Ecto neural progenitor cell (in vitro differentiated cells): ENCODE measurements at places on chromosomes 7 and 10.

- no peak for DNase-seq
Measured at GRCh38 chr7:94557215-94557614, 47.6 kb downstream of the CASD1 start.

DNA sequence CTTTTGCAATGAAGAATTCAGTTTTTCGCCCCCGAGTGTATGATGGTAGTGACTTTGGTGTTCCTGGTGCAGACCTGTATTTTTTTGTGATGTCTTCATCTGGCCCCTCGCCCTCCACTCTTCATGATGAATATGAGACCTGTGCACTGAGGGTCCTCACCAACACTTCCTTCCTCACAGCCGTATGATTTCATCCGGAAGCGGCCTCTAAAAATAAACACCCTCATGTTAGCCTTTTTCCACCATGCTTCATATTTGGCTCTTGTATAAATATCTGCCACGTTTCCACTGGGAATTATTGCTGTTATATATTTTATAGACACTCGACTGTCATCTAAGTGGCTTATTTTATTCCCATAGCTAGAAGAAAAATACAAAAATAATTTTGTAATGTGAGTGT is 160.4 kb downstream of the MGMT start:
- DNase-seq: no peak

- DNase-seq: no peak
Measured at GRCh38 chr10:69728335-69728870, 73.3 kb upstream of the COL13A1 start.

- peak; percentile 50 for DNase-seq
Measured at GRCh38 chr7:158303121-158303520, 284.5 kb downstream of the PTPRN2 start.

DNA sequence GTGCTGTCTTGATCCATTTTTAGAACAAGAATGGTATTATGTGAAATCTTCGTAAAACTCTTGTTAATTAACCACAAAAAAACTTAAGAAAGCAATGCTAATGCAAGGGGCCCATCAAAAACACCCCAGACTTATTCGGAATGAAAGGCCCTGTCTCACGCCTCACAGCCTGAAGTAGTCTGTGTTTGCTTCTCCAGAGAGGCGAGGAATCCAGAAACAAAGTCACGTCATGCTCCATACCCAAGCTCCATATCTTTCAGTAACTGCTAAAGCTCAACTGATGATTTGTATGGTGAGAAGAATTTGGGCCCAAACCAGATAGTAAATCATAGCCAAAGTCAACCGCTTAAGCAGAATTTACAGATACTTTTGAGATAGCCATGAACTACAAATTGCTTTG is 155.4 kb downstream of the ATE1 start:
- DNase-seq: no peak

- DNase-seq: no peak
Measured at GRCh38 chr10:99530108-99531025, 2.4 kb upstream of the NKX2-3 start.

DNA sequence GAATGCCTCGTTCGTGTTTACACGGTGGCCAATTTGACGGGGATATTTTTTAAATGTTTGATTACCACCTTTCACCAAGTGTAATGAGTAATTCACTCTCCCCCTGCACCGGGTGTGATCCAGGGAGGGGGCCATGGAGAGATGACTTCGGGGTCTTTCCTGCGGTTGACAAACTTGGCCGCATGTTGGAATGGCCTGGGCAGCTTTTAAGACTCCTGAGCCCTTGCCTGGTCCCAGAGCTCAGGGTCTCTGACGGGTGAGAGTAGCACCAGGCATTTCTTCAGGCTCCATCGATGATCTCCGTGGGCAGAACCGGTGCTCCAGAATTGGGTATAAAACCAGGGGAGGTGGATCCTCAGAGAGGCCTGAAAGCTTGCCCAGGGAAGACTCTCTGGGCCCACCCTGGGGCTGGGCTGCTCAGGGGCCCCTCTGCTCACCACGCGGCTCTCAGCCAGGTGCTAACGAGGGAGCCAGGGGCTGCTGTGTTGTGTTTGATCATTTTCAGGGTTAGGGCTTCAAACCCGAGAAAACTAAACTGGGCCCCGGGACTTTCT is 882 bp downstream of the ZNF282 start:
- DNase-seq: no peak

DNA sequence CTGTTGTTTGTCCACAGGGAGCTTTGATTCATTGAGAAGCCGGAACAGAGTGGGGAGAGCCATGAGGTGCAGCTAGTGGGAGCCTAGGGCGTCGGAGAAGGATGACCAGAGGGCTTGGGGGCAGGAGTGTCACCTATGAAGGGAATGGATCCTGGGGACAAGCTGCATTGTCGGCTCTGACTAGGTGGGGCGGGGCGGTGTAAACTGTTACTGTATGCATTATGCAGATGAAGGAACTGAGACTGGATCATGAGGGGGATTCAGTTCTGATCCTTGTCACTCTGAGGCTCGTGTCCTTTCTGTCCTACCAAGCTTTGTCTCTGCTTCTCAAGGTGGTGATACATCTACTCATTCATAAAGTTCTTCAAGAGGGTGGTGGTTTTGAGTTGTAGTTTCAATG is 39.9 kb upstream of the MMD2 start:
- DNase-seq: no peak

DNA sequence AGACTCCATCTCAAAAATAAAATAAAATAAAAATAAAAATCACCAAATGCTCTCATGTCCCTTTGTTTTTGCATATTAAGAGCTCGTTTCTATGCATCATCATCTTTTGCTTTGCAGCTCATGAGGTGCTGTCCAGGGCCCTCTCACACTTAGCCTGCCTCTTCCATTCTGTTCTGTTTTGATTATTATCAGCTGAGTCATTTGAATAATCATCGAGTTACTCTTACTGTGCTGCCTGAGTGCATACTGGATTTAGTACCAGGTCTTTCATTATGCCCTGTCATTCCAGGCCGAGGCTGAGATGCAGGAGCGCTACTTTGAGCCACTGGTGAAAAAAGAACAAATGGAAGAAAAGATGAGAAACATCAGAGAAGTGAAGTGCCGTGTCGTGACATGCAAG is 33.0 kb downstream of the UCMA start:
- DNase-seq: no peak

GRCh38 chr10:74153123-74153522 is 2.1 kb downstream of the ADK start:
- DNase-seq: no peak

DNA sequence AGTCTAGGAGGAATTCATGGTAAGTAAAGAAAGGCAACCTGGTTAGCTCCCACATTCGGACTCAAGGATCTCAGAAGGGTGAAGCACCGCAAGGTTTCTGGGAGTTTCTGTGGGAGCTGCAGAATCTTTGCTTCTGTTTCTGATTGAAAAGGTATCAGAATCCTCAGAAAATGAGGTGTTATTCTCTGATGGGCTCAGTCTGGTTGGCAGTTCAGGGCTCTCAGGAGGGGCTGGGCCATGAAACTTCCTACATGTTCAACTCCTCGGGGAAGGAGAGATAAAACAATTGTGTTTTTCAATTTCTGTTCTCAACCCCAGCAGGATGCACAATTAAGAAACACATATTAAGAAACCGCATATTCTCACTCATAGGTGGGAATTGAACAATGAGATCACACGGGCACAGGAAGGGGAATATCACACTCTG is 9.1 kb downstream of the OR2A7 start:
- DNase-seq: peak; percentile 26
